Right hindlimb (tissue), 1 donor: ENCODE measurements at places on chromosomes 1 and 21.
A peak's percentile ranks its signal among the peaks of the same experiment; 100 is the strongest.

- DNase-seq = no peak
These were observed 550 bp upstream of the PTBP2 start for GRCh38 chr1:96721053-96721415.

DNA sequence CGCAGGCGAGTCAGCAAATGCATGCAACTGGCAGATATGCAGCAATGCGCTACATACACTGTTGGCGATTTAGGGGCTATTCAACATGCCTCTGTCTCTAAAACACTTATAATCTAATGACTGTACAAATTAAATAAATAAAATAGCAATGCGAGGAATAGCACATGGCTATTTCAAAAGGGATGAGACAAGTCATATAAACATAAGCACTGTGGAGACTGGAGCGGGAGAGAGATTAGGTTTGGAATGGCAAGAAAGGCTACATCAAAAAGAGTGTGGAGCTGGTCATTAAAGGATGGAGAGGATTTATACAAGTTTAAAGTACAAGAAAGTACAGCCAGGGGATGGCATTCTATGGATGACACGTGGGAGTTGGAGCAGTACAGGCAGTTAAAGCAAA lies 523.5 kb upstream of the CAMK1G start:
- no peak for DNase-seq

DNA sequence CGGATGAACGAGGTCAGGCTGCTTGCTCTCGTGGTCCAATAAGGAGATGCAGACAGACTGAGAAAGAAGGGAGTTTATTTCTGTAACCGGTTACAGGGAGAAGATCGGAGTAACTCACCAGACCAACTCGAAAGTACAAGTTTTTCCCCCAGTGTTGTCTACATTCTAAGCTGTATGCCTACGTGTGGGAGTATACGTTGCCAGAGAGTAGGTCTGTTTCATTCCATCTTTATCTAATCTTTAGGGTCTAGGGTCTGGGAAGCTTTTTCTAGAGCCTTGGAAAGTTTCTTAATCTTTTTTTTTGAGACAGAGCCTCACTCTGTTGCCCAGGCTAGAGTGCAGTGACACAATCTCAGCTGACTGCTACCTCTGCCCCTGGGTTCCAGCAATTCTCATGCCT lies 4.7 kb upstream of the PADI1 start:
- no peak for DNase-seq

DNA sequence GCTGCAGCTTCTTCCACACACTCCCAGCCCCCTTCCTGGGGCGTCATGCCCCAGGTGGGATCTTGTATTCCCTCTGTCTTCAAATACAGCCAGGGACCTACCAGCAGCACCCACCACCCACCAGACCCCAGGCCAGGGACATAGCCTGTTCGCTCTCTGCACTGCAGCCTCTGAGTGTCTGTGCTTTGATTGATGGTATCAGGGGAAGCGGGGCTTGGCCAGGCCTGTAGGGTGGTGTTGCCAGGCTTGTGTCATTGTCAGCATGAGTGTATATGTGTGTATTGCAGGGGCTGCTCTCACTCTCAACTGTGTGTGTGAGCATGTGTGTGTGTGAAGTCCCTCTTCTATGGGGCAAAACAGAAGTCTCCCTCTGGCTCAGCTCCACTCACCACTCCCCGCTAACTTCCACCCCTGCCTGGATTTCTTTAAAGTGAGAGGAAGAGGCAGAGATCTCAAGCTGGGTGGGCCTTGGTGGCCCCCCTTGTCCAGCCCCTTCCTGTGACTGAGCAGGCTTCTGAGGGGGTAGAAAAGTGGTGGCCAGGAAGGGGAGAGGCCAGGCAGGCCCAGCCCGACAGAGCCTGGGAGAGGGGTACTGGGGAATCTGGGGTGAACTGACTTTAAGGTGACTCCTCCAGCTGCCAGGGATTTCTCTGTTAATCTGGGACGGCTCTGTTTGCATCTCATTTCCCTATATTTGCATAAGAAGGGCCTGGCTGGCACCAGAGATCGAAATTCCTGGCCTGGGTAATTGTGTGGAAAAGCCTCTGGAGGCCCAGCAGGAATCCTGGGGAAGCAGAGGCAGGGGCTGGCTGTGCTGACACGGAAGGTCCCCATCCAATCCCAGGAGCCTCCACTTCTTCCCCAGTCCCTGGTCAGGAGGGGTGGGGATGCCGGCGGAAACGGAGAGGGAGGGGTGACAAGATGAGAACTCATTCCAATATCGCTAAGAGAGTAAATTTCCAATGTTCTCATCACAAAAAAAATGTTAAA lies 18.6 kb upstream of the ADGRB2 start:
- DNase-seq = peak; percentile 50

- DNase-seq = peak; percentile 82
These were observed 1.7 kb upstream of the TNFRSF9 start for GRCh38 chr1:7942214-7942921.

DNA sequence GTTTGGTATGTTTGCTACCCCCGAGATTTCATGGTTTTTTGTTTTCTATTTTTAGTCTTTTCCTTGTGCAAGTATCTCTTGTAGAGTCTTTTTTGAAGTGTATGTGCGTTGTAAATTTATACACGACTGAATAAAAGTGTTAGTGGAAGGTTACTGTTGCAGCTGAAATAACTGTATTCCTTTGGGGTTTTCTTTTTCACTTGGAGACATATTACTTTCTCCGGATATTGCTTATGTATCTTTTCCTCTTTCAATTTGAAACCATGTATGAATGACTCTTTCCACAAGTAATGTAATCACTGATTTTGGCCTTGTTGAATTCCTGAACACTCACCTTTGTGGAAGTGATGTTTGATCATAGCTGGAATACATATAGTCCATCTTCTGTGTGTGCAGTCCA lies 956 bp downstream of the URB2 start:
- DNase-seq = no peak

DNA sequence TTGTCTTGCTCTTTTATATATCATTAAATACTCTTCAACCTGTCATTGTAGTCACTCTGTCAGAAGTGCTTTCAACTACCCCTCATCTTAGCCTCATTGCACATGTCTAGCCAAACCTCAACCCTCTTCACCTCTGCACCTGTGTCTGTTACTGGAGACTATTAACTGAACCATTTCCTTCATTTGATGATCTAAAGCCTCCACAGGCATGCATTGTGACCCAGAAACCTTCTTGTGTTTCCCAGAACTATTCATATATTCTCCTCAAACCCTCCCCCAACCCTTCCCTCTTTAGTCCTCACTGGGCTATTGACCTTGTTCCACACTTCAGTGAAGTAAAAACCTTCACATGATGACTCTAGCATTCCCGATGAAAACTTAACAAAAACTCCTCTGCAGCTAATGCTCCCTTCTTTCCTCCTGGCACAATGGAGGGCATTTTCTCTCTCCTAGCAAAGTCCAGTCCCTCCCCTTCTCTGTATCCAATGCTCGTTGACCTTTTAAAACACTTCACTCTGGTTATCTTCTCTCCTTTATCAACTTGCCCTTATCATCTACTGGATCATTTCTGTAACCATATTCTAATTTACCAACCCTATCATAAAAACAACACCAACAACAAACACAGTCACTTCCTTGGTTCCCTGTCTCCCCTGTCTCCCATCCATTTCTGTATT lies 86.1 kb downstream of the BACH1 start:
- no peak for DNase-seq

DNA sequence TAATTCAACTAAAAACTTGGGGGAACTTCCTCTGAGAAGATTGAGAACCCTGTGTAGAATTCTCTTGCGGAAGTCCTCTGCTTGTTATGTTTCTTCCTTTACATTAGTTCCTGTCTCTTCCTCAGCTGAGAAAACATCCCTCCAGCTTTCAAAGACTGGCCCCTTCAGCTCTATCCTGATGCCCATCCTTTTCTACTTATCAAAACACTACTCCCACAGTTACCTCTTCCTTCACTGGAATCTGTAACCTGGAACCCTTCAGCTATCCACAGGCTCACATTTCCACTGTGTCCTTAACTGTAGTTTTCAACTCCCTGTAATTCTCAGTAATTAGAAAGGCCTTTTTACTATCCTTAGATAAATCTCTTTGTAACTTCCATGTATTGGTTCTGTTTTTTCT lies 6.0 kb upstream of the DEDD start:
- DNase-seq = no peak

DNA sequence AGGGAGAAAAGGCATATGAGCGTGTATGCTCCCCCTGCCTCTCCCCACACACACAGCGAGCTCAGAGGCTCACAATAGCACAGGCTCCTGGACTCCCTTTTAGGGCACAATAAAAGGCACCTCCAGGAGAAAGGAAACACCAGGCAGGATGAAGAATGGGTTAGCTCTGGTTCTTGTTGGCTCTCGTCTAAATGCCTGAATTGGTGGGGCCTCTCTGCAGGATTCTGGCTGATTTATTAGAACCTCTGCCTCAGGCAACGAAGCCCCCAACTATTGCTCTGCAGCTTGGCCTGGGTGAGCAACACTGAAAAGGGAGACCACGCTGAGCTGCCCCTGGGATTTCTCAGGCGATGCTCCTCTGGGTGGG lies 590.9 kb upstream of the PLXNA2 start:
- DNase-seq = no peak

GRCh38 chr1:168717906-168718891 lies 10.8 kb downstream of the DPT start:
- DNase-seq = no peak

GRCh38 chr1:153506831-153507413 lies 28.9 kb downstream of the S100A6 start:
- DNase-seq = peak; percentile 94

DNA sequence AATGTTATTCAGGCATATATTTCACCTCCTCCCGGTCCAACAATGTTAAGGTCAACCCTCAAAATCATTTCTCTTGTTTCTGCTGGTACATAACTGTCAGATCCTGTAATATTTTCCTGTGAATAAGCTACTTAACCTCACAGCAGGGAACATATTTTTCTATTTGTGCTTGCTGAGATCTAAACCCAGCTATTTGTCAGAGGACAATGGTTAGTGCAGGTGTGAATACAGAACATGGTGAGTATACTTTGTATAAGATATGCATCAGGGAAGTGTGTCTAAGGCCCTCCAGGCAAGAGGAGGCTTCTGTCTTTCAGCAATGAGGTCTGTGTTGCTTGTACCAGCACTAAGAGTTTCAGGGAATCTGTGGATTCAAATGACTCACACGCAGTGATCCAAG lies 970.6 kb downstream of the NCAM2 start:
- no peak for DNase-seq

- DNase-seq = peak; percentile 51
These were observed 725 bp downstream of the MTFR1L start for GRCh38 chr1:25820247-25821111.

- no peak for DNase-seq
These were observed 229.6 kb upstream of the PLD5 start for GRCh38 chr1:242754125-242754524.

- DNase-seq = no peak
These were observed 284.4 kb downstream of the LRRC7 start for GRCh38 chr1:69852151-69852550.

GRCh38 chr1:8427493-8427892 lies 109.6 kb downstream of the SLC45A1 start:
- no peak for DNase-seq

- DNase-seq = peak; percentile 30
These were observed 215.4 kb downstream of the ASTN1 start for GRCh38 chr1:176949033-176949662.

GRCh38 chr21:17527711-17528110 lies 14.9 kb downstream of the CXADR start:
- no peak for DNase-seq

GRCh38 chr1:151993084-151993733 lies 450 bp downstream of the S100A10 start:
- DNase-seq = peak; percentile 68
